ENCODE measurements at places on chromosomes 7 and 10.

DNA sequence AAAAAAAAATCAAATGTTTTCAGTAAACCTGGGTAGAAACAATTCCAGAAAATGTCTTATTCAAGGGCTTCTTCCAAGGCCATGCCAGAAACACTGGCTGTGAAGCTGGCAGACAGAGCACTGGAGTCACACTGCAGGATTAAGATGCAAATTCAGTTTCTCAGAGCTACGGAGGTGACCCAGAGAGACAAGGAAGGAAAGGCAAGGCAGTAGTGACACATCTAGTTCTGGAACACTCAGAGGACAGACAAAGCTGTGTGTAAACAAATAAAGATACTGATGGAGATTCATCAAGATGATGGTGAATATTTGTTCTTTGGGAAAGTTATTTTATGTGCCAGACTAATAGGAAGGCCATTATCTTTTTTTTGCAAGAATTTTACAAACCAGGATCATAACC is 608.3 kb upstream of the C7orf33 start:
- DNase-seq = no peak

- DNase-seq = no peak
Observed at GRCh38 chr10:12888470-12888869, 113.0 kb downstream of the CCDC3 start.

DNA sequence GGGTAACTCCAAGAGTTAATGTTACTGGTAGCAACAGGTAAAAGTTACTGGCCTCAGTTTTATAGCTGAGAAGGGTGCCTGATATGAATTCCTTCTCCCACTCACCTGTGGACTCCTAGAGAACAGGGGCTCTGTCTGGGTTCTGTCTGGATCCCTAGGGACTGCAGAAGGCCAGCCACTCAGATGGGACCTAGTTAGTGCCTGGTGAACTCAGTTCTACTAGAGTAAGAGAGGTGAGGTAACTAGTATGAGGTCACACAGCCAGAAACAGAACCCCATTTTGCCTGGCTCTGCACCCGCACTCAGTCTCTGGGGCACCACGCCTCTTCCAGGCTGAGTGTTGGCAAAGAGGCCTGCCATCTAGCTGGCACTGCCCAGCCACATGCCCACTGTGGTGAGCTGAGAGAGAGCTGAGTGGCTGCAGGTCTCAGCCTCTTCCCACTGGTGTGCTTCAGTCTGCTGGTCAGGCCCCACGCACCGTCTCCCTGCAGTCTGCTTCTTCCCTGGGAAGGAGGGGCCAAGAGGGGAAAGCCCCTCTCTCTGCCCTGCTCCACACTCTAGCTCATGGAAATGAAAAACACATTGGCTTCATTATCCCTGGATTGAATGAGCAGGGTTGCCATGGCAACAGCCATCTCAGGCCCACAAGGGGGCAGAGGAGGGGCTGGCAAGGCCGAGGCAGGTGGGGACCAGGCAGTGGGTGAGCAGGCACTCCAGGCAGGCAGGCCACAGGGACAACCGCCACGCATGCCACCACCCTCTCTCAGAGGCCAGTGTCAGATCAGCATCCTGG is 110.6 kb downstream of the ZMIZ1 start:
- DNase-seq = no peak

GRCh38 chr7:155722936-155723335 is 78.5 kb downstream of the RBM33 start:
- no peak for DNase-seq
